ENCODE measurements at places on chromosomes 4 and X.

DNA sequence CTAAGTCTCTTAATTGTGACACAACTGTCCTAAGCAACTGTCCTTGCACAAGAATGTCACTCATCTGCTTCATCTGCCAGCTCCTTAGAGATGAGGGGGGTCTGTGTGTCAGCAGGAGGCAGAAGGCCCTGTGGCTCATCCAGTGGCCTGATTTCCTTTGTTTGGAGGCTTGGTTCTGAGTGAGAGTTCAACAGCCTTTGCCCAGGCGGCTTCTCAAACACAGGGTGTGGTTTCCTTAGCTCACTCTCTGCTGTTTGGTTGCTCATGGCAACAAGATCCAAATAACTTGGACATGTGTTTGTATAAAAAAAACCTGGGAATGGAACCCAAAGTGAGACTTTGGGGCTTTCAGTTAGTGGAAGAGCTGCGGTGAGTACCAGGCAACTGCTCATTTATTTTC lies 46.6 kb downstream of the MAP7D3 start:
- peak; percentile 47 for DNase-seq

DNA sequence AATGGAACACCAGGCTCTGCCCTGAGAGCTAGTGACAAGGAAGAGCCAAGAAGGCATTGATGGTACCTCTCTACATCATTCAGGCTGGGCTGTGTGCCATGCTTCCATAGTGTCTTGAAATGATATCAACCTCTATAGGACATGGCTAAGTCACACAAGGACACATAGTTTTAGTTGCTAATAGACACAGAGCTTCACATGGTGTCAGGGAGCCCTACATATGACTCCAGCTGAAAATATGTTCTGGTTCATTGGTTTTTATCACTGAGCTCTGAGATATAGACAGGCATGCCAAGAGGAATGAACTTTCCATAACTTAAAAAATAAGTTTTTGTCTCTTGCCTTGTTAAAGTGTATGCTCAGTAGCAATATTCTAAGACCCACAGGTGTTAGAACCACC lies 72.1 kb upstream of the PRKG2 start:
- no peak for DNase-seq

DNA sequence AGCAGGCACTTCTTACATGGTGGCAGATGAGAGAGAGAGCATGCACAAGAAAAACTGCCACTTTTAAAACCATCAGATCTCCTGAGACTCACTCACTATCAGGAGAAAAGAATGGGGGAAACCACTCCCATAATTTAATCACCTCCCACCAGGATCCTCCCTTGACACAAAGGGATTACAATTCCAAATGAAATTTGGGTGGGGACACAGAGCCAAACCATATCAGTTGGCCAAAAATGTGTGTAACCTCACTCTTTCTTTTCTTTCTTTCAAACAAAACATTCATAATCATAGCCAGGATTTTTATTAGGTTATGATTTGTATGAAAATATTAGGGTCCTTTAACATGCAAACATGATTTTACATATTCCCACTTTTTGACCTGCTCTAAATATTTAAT lies 222.1 kb downstream of the PCDH18 start:
- no peak for DNase-seq

DNA sequence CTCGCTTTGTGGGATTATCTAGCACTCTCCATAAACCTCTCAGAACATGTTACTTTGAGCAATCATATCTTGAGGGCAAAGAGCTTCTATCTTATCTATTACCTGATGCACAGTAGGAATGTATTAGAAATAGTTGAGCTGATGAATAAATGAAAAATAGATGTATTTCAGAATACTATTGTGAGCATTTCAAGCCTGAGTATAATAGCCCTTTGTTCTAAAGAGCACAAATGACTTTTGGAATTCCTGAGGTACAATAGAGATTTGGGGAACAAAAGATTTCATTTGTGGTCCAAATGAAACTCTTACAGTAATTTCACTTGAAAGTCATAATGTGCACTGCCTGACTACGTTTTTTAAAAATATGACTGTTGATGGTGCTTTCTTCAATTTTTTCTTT lies 159.5 kb downstream of the UGT8 start:
- no peak for DNase-seq

DNA sequence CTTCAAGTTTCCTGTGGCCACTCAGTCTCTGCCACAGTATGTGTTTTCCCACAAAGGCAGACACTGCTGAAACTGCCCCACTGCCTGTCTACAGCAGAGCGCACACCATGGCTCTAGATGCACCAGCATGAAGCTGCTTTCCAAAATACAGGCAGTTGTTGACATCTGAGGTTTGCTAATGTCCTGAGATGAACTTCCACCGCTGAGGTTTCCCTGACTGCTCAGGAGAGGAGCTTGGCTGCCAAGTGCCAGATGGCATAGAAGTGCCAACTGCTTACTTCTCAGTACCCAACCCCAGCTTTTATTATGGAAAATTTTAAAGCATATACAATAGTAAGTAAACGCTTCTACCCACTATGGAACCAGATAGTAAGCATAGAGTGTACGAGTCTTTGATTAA lies 61.0 kb upstream of the EXOC1L start:
- DNase-seq = no peak

GRCh38 chrX:72069350-72070160 lies 62.2 kb downstream of the RTL5 start:
- DNase-seq = no peak

GRCh38 chr4:33149658-33150524 lies 2429.7 kb downstream of the PCDH7 start:
- no peak for DNase-seq

GRCh38 chrX:131067846-131068745 lies 9.9 kb downstream of the ARHGAP36 start:
- DNase-seq = no peak

DNA sequence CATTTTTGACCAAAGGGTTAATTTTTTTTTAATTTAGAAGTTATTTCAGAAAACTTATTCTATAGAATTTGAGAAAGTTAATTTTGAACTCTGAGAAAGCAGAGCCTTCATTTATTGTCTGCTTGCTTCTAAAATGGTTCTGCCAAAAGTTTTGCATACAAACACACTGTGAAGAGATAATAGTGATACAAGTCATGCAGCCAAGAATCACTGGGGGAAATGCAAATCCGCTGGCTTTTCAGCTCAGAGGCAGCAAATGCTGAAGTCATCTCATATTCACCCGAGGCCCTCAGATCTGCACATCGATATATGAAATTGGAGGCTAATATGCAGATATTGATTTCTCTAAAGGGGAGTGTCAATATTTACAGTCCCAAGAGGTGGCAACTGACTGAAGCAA lies 186.2 kb downstream of the KIT start:
- no peak for DNase-seq

- no peak for DNase-seq
These were observed 485 bp downstream of the AADAT start for GRCh38 chr4:170089274-170089667.

DNA sequence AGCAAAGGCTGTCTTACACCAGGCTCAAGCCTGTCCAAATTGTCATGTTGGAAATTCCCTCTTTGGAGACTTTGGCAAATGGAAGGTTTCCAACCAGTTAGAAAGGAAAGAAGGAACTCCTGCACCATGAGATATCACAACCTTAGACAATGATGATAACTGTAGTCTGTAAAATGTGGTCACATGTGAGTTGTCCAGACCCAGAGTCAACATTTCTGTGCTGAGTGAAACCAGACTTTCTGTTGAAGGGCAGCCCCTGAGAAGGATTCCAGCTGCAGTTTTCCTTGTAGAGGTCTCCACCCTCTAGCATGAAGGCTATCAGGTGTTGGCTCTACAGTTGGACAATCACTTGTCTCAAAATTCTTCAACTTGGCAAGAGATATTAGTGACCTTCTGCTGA lies 82.4 kb downstream of the SOX3 start:
- no peak for DNase-seq

- no peak for DNase-seq
These were observed 49.0 kb downstream of the NIPAL1 start for GRCh38 chr4:48065587-48066052.

- peak; percentile 47 for DNase-seq
These were observed 170.7 kb downstream of the SLIT2 start for GRCh38 chr4:20422398-20422797.

DNA sequence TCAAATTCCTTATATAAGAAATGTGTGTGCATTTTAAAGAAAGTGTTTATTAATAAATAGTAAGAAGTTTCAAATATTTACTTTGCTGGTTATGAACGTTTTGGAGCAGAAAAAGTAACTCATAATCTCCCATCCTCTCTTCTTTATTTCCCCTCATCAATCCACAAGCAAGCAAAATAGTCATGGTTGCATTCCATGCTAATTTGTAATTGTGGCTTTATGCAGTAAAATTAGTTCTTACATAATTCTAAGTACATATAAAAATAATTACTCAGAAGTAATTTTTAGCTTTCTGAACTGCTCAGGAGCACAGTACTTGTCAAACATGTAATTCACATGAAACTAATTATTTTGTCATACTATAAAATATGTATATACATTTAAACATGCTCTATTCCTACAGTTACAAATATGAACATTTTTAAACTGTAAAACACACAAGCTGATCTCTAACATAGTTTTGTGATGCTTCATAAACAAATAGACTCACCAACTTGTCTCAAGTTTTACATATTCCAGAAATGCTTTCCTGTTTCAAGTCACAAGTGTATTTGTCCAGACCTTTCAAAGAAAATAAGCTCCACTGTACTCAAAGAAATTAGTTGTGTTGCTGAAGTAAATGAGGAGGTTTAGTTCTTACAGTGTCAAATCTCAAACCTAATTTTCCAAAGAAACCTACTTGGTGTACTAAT lies 218.9 kb downstream of the PABPC4L start:
- no peak for DNase-seq

- no peak for DNase-seq
These were observed 43.3 kb upstream of the PRDM8 start for GRCh38 chr4:80153874-80154544.

DNA sequence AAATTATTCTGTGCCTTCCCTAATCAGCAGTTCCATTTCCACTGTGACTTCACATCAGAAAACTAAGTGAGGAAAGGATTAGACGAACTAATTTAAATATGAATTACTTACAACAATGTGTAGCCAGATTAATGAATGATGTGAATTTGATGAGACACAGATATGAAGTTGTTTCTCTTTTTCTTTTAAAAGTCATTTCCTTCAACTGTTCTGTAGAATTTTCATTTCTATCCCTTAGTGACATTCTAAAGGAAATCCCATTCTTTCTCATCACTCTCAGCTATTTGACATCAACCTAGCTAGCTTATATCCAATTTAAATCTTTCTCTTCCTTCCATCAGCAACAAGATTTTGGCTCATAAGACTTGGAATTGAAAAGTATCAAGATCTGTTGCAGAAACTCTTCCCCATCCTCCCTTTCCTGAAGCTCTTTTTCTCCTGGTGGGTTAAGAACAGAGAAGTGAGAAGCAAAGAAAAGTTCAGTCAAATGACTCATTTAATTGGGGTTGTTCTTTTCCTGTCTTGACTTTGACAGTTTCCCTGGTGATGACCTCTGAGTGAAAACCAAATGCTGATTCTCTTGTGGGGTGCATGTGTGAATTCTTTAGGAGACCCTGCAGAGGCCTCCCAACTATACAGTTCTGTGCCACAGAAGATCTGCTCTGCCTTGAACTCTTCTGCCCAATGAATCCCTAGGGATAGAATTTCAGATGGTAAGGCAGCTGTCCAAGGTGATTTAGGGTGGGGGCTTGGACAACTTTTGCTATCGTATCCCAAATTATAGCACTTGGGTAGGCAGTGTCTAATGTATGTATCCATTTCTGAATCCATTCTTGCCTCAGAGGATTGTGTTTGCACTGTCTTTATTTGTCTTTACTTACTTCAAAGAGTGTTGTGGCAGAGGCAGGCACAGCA lies 232.5 kb upstream of the GPRIN3 start:
- no peak for DNase-seq

DNA sequence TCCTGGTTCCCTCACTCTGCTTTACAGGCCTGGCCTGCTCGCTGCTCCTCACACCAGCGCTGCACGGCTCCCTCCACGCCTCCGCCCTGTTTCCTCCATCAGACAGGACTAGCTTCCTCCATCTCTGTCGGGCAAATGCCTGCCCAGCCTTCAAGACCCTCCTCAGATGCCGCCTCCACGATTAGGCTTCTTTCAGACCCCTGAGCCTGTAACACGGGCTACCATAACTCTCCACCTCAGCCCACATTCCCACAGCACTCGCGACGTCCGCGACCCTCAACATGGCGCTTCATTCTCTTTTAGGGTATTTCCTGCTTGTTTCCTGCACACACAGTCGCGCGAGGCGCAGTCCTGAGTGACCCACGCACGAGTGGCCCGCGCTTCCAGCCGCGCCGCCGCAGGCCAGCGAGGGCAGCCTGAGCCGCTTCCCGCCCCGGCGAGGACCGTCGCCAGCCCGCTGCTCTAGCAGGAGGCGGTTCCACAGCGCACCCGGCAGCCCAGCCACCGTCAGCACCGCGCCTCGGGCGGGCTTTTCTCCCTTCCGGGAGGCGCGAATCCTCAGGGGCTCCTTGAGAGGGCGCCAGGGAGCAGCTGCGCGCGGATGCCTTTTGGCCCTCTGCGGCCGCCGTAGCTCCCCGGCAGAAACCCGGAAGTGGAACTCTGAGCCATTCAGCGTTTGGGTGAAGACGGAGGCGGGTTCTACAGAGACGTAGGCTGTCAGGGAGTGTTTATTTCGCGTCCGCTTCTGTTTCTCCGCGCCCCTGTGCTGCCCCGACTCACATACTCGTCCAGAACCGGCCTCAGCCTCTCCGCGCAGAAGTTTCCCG lies at the start of gene FRG1:
Gene FRG1 (plus strand): TSS at position 695 of the 827 bp plus-strand sequence. CDS start 138 bp downstream, outside the sequence.
- DNase-seq = peak; percentile 95

DNA sequence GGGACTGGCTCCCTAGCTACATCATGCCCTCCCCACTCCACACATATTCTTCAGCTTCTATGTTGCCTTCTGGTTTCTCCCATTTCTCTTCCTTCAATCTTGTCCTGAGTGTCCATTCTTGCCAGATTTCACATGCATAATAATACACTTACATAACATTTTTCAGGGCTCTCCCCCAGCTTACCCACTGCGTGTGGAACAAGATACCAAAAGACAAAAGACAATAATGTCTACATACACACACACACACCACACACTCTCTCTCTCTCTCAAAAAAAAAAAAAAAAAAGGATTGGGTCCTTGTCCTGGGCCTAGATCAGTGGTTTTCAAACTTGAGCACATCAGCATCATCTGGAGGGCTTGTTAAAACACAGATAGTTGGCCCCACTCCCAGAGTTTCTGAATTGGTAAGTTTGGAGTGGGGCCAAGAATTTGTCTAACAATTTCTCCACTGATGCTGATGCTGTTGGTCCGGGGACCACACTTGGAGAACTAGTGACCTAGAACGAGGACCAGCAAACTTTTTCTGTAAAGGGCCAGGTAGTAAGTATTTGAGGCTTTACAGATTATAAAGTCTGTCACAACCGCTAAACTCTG lies 6.5 kb upstream of the SMARCA1 start:
- no peak for DNase-seq

GRCh38 chr4:48032721-48033120 lies 16.1 kb downstream of the NIPAL1 start:
- DNase-seq = no peak
